Hair follicle dermal papilla cell (primary cell): ENCODE measurements at places on chromosomes 1 and 21. TPM values are rescaled to one million over a fixed set of nuclear protein-coding genes. Genes with fewer than 3 reads are reported as not detected.

SPRR1B gene
- not detected in 2 replicates for total RNA-seq

VWA5B1 gene
- not detected in 2 replicates for total RNA-seq

AMY1C gene
- total RNA-seq, result not detected in 2 replicates

PTPN22 gene
- total RNA-seq, result 1.3 and 1.7 TPM in 2 replicates

CNKSR1 gene
- not detected in 2 replicates for total RNA-seq

FAM78B gene
- 0.61 and 1.5 TPM in 2 replicates for total RNA-seq

SPRR2E gene
- not detected in 2 replicates for total RNA-seq

PRAMEF15 gene
- not detected in 2 replicates for total RNA-seq

GADD45A gene
- total RNA-seq, result 18.3 and 25.0 TPM in 2 replicates

DNAJC6 gene
- total RNA-seq, result 37.3 and 45.8 TPM in 2 replicates

AUNIP gene
- total RNA-seq, result 1.6 and 1.8 TPM in 2 replicates

CYB5RL gene
- 8.4 and 11.8 TPM in 2 replicates for total RNA-seq

HHAT gene
- 7.8 and 8.1 TPM in 2 replicates for total RNA-seq

G0S2 gene
- 0.85 and 3.1 TPM in 2 replicates for total RNA-seq

OR2T29 gene
- total RNA-seq, result not detected in 2 replicates

NEXN gene
- 5.4 and 9.6 TPM in 2 replicates for total RNA-seq

TCHH gene
- total RNA-seq, result under 0.01 TPM in 1 of 2 replicates, not detected in the other

NCAM2 gene
- total RNA-seq, result 1.3 and 2.4 TPM in 2 replicates

SLC19A2 gene
- 5.6 and 8.4 TPM in 2 replicates for total RNA-seq

AMPD1 gene
- total RNA-seq, result not detected in 2 replicates

DIO1 gene
- not detected in 2 replicates for total RNA-seq

TFF1 gene
- total RNA-seq, result not detected in 2 replicates

CCDC18 gene
- total RNA-seq, result 4.0 and 6.7 TPM in 2 replicates

PPM1J gene
- 1.3 and 1.6 TPM in 2 replicates for total RNA-seq

HCRTR1 gene
- not detected in 2 replicates for total RNA-seq

TNFRSF4 gene
- 0.24 TPM in 1 of 2 replicates, not detected in the other for total RNA-seq

NCSTN gene
- 102 and 111 TPM in 2 replicates for total RNA-seq

GRIK3 gene
- total RNA-seq, result not detected in 2 replicates

PLA2G2F gene
- total RNA-seq, result not detected in 2 replicates

H3-3A gene
- total RNA-seq, result 85.8 and 101 TPM in 2 replicates

S100A7 gene
- total RNA-seq, result not detected in 2 replicates

ZFP69B gene
- 1.9 and 2.3 TPM in 2 replicates for total RNA-seq

ANXA9 gene
- 0.16 TPM in 1 of 2 replicates, not detected in the other for total RNA-seq

RSBN1 gene
- 9.5 and 12.5 TPM in 2 replicates for total RNA-seq

FNDC10 gene
- total RNA-seq, result 2.4 and 2.6 TPM in 2 replicates

PSEN2 gene
- total RNA-seq, result 29.8 and 34.7 TPM in 2 replicates

ADIPOR1 gene
- total RNA-seq, result 102 and 109 TPM in 2 replicates

ORC1 gene
- total RNA-seq, result 0.81 and 0.97 TPM in 2 replicates

CHI3L2 gene
- total RNA-seq, result 0.49 TPM in 1 of 2 replicates, not detected in the other

PLCH2 gene
- total RNA-seq, result 0.12 and 0.65 TPM in 2 replicates
